ENCODE measurements at places on chromosomes 1 and 21. TPM values are rescaled to one million over a fixed set of nuclear protein-coding genes. Genes with fewer than 3 reads are reported as not detected.

- no peak for DNase-seq
These were observed 83.1 kb upstream of the CTTNBP2NL start for GRCh38 chr1:112312879-112313278.

- DNase-seq = no peak
These were observed 35.4 kb downstream of the IGSF21 start for GRCh38 chr1:18142969-18143368.

DNA sequence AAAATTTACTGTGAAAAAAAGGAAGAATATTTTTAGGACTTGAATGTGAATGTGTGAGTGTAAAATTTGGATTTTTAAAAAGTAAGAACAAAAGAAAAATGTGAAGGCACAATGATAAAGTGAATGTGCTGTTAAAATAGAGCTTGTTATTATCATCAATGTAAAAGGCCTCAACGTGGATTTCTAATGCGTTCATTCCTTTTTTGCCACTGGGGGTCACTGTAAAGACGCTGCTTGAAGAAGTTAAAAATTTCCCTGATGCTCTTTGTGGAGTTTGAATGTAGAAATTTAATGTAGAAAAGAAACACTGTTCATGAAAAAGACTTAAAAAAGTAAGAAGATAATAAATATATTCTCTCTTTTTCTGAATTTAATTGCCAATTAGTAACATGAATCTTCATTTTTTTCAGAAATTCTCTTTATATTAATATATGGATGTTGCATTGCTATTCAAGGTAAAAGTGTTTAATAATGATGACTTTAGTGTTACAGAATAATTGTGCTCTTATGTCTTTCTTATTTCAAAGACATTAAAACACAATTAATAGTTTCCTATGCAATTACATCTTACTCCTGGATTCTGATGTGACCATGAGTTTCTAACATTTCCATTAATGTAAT, 161.5 kb downstream of the DNM3 start:
- no peak for DNase-seq

GRCh38 chr21:45818904-45819285, 162.7 kb upstream of the COL6A1 start:
- no peak for DNase-seq

DNA sequence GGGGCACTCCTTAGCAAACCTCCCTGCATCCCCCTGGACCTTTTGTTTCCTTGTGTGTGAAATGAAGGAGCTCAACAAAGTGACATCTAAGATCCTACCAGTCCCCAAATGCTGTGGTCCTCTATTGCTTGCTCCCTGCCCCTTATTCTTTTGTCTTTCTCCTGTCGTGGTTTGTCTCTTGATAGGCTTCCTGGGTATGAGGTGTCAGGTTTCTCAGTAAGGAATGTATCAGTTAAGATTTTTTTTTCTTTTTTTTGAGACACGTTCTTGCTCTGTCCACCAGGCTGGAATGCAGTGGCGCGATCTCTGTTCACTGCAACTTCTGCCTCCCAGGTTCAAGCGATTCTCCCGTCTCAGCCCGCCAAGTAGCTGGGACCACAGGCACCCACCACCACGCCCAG, 16.8 kb downstream of the CNIH3 start:
- DNase-seq = no peak

- no peak for DNase-seq
These were observed 11.4 kb upstream of the PRMT2 start for GRCh38 chr21:46624050-46624449.

- no peak for DNase-seq
These were observed 28.8 kb downstream of the SNAP47 start for GRCh38 chr1:227764019-227764391.

DNA sequence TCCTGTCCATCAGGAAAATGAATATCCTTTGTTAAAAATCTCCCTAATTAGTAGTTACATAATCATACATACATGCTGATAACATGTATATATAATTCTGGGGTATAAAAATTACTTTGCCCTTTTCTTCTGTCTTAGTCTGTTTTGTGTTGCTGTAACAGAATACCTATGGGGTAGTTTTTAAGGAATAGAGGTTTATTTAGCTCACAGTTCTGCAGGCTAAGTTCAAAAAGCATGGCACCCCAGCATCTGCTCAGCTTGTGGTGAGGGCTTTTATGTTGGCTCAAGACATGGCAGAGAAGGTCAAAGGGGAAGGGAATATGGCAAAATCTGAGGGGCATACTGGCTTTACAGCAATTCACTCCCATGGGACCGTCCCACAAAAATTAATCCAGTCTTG, 16.3 kb upstream of the RPS6KC1 start:
- DNase-seq = no peak

DNA sequence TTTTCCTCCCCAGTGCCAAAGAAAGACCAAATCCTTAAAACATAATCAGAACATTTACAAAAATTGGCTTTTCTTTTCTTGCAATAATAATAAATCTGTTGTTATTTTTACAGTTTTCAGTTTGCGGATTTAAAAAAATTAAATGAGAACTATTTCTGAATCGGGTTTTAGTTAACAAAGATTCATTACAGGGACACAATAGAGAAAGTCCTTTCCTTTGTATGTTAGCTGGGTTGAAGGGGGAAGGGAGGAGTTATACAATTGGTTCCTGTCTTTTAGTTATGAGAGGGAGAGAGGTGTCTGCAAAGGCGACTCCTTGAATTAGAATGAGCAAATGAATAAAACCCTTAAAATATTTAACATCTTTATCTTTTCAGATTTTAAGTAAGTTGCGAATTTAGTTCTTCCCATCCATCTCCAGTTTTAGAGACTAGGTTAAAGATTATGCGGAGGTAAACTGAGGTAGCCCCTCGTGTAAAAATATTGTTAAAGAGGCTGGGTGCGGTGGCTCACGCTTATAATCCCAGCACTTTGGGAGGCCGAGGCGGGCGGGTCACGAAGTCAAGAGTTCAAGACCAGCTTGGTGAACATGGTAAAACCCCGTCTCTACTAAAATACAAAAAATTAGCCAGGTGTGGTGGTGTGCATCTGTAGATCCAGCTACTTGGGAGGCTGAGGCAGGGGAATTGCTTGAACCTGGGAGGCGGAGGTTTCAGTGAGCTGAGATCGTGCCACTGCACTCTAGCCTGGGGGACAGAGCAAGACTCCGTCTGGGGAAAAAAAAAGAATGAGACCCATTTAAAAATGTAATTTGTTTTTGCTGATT, 3.9 kb downstream of the SPEN start:
- DNase-seq = no peak

GRCh38 chr1:193189442-193190095, 3.2 kb upstream of the B3GALT2 start:
- DNase-seq = no peak

GRCh38 chr21:14285147-14285761, 69.3 kb downstream of the RBM11 start:
- DNase-seq = no peak

GRCh38 chr1:201137579-201138310, 10.8 kb upstream of the ASCL5 start:
- DNase-seq = peak; percentile 57

DNA sequence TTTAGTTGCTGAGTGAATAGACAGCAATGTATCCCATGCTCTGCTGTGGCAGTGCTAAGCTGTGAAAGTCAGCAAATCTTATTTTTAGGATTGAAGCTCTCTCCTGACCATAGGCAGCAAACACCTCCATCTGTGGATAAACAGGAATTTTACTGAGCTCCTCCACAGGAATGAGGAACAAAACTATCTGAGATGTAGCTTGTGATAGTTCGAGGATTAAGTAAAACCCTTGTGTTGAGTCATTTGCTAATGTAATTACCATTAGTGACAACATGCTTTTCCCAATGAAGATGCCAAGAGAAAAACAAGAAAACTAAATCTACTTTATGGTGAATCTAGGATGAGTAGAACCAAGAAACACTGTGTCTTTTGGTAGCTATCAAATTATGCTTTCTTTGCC, 122.7 kb downstream of the CLEC20A start:
- DNase-seq = no peak

DNA sequence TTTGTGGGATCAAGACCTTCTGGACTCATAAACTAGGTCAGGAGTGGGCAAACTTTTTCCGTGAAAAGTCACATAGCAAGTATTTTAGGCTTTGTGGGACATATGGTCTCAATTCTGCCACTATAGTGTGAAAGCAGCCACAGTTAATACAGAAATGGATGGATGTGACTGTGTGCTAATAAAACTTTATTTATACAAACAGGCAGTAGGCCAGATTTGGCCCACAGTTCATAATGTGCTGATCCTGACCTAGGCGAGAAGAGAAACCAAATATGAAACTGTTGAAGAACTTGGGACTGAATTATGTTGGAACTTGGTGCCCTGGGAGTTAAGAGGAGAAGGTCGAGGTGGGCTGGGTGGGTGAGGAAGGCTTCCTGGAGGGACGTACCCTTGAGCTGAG, 17.1 kb downstream of the PADI3 start:
- DNase-seq = no peak

GRCh38 chr1:210021145-210021860, 83.3 kb downstream of the SYT14 start:
- no peak for DNase-seq

DNA sequence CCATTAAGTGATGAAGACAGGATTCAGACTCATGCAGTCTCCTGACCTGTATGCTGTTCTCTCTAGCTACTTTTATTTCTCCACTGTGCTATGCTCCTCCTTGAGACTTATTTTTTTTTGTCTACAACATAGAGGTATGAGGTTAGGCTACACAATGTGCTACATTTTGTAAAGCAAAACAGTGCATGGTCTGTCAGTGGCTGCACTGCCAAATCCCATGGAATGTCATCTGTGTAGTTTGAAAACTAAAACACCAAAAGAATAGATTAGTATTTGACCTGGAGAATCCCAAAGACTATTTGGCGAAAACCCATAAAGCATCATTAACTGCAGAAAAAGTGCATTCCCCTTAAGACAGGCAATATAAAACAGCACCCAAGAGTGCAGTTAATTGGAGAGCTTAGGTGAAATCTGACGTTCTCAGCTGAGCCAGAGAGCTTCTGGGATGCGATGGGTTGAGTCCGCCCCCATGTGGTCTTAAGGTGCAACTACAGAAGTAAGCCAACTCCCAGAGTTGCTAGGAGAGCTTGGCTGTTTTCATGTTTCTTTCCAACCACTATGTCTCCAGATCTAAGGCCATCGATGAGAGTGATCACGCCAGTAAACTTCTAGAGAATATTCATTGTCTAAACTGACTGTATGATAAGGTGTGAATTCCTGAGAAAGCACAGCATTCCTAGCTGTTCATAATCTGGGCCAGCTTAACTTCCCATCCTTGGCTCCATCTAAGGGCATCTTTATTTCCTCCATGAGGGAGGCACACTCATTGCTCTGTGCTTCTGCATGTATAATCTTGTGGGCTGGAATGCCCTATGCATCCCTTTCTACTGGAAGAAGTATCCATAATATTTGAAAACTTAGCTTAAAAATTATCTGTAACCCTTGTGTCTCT, 20.7 kb upstream of the CYP2J2 start:
- DNase-seq = peak; percentile 39

DNA sequence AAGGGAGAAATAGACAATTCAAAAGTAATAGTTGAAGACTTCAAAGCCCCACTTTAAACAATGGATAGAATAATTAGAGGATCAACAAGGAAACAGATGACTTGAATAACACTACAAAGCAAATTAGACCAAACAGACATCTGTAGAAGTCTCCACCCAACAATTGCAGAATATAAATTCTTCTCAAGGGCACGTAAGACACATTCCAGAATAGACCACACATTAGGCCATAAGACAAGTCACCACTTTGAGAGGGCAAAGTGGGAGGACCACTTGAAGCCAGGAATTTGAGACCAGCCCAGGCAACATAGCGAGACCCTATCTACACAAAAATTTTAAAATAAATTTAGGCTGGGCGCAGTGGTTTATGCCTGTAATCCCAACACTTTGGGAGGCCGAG, 20.5 kb upstream of the RNF186 start:
- DNase-seq = no peak

DNA sequence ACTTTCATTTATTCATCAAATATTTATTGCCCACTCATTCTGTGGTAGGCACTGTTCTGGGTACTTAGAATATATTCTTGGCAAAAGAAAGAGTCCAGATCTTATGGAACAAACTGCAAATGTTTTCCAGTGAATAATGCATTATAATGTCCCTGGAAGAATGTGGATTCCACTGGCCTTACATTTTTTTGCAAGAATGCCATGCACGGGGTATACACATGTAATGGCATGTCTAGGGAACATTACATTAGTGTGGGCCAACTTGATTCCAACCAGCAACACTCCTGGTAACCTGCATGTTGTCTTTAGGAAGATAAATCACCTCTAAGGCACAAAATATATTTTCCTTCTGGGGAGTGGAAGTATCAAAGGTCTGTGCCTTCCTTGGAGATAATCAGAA, 33.0 kb upstream of the IFI44L start:
- no peak for DNase-seq

The CFHR3 gene
- total RNA-seq = not detected

The FBXO2 gene
- total RNA-seq = 16.9 TPM

The TCHHL1 gene
- not detected for total RNA-seq

The MANEAL gene
- 8.8 TPM for total RNA-seq

The C2CD4D gene
- total RNA-seq = 2.0 TPM

The SLC9C2 gene
- total RNA-seq = 40.6 TPM

The ILDR2 gene
- total RNA-seq = 3.2 TPM

Measured in prostate gland (tissue), 2 donors.